NCI-H1436 (cell line): ENCODE measurements at places on chromosomes 5 and 9.

DNA sequence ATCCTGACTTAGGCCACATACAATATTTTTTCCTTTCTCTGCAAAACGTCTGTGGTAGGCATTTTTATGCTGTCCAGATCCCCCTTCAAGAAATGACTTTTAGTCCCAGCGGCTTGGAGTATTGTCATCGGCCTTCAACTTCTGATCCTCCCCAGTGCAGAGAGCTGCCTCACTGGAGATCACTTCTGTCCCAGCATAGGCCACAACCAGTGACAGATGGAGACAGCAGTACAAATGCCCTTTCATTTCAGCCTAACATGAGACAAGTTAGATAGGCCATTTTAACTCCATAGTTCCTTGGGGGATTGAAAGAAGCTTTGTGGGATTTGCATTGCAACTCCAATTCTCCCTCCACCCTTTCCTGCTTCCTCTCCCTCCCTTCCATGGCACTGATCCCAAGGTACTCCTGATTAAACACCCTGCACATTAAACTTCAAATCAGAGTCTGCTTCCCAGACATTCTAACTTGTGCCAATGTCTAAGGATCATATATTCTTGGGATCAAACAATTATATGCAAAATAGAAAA lies 3.2 kb upstream of the MAMDC2 start:
- no peak for DNase-seq

DNA sequence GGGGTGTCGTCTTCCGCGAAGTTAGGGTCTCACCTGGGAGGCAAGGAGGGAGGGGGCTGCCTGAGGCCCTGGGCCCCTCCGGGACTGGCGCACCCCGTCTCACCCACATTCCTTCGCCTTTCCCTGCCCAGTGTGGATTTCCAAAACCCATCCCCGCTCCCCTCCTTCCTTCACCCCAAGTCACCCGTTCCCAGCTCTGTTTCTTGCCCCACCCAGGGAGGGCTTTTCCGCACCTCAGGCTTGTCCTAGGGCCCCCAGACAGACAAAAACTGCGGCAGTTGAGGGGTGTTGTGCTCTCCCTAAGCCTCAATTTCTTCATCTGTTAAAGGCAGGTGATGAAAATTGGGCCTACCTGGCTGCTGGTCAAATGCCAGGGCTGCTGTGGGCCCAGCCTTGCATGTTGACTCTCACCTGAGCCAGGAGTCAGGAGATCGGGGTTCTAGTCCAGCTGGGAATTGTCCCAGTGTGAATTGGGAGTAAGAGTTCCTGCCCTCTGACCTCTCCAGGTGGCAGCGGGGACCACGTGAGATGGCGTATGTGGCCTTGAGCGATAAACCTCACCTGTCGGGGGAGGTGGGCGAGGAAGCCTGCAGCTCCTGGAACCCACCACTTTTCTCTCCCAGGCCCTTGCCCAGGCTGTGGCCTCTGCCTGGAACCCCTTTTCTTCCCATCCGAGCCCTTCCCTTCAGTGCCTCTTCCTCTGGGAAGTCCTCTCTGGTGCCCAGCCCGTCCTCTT lies 143.4 kb upstream of the IER5L start:
- DNase-seq, result no peak

GRCh38 chr5:13943676-13944075 lies 812 bp downstream of the DNAH5 start:
- DNase-seq, result no peak

- no peak for DNase-seq
Measured at GRCh38 chr5:177310757-177311391, 824 bp downstream of the MXD3 start.

DNA sequence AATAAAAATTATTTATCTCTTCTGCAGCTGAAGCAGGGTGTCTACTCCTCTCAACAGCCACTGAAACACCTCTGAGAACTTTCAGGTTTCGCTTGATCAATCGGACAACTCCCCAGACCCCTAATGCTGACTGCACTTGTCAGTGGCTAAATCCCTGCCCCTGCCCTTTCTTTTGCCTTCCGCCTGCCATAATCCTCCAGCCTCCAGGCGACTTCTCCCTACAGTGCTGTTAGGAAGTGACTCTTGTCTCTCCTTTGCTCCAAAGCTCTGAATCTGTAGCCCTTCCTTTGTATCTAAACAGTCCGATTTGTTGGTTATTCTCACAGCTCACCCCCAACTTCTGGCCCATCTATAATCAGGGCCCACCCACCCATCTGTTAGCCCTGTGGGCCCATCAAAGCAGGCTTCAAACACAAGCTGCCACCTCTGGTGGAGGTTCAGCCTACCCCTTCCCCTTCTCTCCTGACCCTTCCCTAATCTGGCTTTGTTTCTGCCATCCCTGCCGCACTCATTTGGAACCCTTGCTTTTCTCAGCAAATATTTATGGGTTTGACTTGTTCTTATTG lies 53.7 kb upstream of the IFNK start:
- no peak for DNase-seq

DNA sequence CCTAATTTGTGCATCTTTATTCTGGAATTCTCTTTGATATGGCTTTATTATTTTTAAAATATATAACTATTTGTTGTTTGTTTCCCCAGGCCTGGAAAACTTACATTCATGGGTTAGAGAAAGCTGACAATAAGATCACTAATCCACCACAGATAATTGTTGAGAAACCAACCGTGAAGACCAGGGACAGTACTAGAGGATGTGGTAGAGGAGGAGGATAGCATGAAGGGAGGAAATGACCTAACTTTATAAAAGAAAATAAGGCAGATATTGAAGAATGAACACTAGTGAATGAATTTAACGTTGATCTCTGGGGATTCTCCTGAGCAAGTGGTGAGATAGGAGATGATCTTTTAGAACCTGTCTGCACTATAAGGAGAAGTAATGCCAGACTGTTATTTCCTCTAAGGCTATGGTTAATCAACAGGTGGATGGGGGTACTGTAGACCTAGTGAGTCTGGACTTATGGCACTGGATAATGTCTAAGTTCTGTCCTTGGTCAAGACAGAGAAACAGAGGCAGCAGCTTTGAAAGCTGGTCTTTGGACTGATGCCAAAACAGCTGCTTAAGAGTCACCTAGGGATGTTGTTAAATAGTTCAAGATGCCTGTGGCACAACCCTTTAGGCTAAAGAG lies 52.4 kb downstream of the NREP start:
- no peak for DNase-seq

- DNase-seq, result no peak
Measured at GRCh38 chr9:124297915-124298645, 40.3 kb downstream of the NEK6 start.

GRCh38 chr9:38371495-38371894 lies 21.0 kb upstream of the ALDH1B1 start:
- peak; percentile 72 for DNase-seq

DNA sequence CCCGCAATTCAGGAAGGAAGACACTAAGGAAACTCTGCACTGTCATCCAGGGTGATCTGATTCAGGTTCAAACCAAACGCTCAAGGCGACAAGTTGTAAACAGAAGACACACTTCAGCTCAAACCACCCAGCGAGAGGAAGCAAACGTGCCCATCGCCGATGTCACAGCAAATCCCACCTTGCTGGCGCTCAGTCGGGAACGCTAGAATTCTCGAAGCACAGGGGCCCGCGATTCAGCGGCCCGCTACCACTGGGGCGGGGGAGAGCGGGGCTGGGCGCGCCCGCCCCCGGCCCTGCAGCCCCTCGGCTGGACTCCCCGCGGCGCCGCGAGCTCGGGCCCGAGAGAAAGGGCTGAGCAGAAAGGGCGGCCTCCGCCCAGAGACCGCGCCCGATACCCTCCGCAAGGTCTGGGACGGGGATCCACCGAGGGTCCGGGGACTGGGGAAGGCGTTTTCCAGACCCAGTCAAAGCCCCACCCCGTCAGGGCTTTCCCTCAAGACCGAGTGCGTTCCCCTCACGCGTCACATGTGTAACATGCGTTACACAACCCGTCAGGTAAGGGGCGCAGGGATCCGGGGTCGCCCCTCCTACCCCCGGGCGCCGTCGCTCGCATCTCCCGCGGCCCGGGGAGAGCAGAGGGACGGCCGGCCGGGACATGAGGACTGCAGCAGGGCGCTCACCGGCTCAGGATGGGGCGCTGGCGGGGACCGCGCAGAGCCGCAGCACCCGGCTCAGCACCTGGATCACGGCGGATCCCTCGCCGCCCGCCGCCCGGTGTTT lies 469 bp downstream of the AGTPBP1 start:
- peak; percentile 54 for DNase-seq

DNA sequence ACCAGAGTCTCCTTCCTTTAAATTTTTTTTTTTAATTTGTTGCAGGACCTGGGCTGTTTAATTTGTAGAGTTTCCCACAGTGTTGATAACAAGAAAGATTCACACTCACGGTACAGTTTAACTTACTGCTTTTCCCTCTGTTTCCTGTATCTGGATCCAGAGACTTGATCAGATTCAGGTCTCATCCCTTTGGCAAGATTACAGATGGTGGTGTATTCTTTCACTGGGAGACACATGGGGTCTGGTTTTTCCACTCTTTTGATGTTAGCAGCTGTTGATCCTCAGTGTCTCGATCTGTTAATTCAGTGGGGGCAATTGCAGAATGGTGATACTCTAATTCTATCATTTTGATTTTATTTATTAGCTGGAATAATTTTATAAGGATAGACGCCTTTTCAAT lies 75.4 kb upstream of the TNFAIP8 start:
- no peak for DNase-seq

DNA sequence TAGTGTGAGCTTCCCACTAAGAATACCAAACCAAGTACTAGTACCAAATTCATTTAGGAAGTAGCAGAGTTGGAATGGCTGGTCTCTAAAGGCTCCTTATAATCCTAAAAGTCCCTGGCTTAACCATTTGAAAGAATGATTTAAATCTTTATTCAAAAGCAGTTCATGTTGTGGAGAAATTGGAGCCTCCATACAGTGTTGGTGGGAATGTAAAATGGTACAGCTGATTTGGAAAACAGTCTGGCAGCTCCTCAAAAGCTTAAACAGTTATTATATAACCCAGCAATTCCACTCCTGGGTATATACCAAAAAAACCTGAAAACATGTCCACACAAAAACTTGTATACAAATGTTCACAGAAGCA lies 2.9 kb downstream of the PLIN2 start:
- DNase-seq, result no peak

DNA sequence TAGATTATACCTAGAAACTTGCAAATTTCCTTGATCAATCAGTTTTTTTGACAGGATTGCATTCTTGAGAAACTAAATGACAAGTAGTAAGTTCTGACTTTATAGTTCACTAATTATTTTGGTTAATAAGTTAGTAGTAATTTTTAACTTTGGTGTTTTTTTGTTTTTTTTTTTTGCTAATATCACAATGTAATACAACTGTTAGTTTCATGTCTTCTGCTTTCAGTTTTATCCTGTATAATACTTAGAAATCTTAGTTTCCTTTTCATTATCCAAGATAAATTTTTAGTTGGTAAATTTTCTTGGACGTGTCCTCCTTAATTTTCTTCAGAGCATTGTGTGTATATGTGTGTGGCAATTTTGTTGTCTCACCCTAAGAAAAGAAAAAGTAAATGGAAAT lies 57.8 kb downstream of the CWC27 start:
- DNase-seq, result no peak

GRCh38 chr5:68534131-68534940 lies 318.8 kb downstream of the PIK3R1 start:
- no peak for DNase-seq

DNA sequence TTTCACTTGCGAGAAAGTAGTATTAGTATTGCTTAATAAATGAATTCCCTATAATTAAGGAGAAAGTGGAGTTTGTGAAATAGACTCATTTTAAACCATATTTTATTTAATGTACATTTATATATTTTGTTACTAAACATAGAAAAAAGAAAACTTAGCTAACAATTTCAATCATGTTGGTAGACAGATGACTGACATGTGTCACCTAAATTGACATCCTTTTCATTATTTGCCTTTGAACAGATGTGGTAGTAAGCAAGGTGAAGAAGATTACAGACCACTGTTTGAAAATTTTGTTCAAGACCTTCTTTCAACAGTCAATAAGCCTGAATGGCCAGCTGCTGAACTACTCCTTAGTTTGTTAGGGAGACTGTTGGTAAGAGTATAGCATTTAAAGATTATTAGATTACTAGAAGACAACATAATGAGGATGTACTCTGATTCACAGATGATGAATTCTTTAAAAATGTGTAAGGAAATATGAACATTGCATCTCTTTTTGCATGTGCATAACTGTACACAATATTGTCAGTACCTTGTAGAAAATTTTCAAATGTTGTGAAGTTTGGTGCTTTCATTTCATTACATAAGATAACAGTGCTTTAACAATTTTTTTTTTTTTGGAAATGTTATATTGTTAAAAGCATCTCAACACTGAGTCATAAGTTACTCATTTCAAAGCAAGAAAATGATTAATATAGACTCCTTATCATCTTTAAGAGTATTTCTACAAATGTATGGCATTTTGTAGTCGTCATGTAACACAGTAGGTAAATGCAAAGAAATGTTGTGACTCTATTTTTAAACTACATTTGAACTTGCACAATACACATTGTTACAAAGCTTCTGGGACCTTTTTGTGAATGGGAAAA lies 139.5 kb downstream of the NIPBL start:
- no peak for DNase-seq

GRCh38 chr9:13032585-13032984 lies 246.9 kb downstream of the MPDZ start:
- DNase-seq, result no peak

DNA sequence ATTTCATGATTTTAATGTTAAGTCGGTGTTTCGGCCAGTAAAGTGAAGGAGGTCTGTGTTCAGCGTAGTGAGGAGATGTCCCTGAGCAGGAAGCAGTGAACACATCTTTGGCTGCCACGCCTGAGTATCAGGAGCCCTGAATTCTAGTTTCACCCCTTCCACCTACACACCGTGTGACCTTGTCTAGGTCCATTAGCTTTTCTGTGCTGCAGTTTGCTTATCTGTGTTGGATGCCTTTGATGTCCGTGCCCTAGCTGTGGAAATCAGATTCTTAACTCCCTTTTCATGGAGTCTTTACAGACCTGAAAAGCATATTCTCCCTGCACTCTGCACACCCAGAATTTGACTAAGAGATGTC lies 601 bp downstream of the FBXO38 start:
- no peak for DNase-seq

- no peak for DNase-seq
Measured at GRCh38 chr9:103681435-103681834, 412.7 kb upstream of the SMC2 start.

DNA sequence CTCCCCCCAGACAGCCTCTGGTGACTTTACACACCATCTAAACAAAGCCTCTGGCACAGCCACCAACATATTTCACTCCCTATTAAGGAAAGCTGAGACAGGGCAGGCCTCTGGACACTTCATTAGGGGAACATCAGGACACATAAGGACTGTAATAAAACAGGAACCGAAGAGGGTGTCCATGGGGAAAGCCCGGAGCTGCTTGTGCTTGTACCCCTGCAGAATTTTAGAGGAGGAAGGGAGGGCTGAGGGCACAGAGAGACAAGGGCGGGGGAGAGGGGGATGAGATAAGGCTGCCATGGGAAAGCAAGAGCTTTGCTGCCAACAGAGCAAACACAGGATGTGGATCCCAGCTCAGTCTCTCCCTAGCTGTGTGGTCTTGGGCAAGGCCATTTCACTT lies 138.4 kb downstream of the ASTN2 start:
- DNase-seq, result no peak
